Thoracic aorta (tissue), 2 donors: ENCODE measurements at places on chromosomes 5 and 9. TPM values are rescaled to one million over a fixed set of nuclear protein-coding genes. Genes with fewer than 3 reads are reported as not detected.

Gene SLC24A2
- total RNA-seq, result not detected

Gene CATSPER3
- not detected for total RNA-seq

Gene PDE6A
- not detected for total RNA-seq

Gene OR1N2
- total RNA-seq, result not detected

Gene DAPK1
- total RNA-seq, result 40.6 TPM

Gene CCDC180
- total RNA-seq, result 5.8 TPM

Gene CNTNAP3B
- 30.2 TPM for total RNA-seq

Gene C1QTNF3
- 4.3 TPM for total RNA-seq

Gene RANBP6
- total RNA-seq, result 23.6 TPM

Gene ARHGEF39
- 1.2 TPM for total RNA-seq

Gene DPH7
- 36.8 TPM for total RNA-seq
